ENCODE measurements at places on chromosomes 4 and X. TPM values are rescaled to one million over a fixed set of nuclear protein-coding genes. Genes with fewer than 3 reads are reported as not detected.

Gene SLC25A6
- 44.8 TPM for total RNA-seq

Gene ABCG2
- 9.6 TPM for total RNA-seq

Gene PPEF2
- 0.17 TPM for total RNA-seq

Gene SPACA5
- total RNA-seq = not detected

Gene SSX1
- total RNA-seq = not detected

Gene UGT2B11
- 1.0 TPM for total RNA-seq

Gene ENPEP
- 4.5 TPM for total RNA-seq

Gene HTN3
- not detected for total RNA-seq

Gene MAP3K15
- 0.28 TPM for total RNA-seq

Gene TMEM184C
- total RNA-seq = 14.2 TPM

Gene CD38
- 9.4 TPM for total RNA-seq

Gene CLTRN
- total RNA-seq = 1.5 TPM

Gene STPG2
- total RNA-seq = 0.67 TPM

Gene MAGEA3
- total RNA-seq = not detected

Gene STOX2
- total RNA-seq = 1.6 TPM

Gene XAGE1A
- total RNA-seq = not detected

Gene HTT
- total RNA-seq = 39.8 TPM

Gene MAGEA4
- not detected for total RNA-seq

Gene SATL1
- total RNA-seq = 0.05 TPM

Gene XK
- 68.4 TPM for total RNA-seq

Gene SNCA
- total RNA-seq = 292 TPM

Gene SNX25
- 13.9 TPM for total RNA-seq

Gene MTHFD2L
- 51.5 TPM for total RNA-seq

Gene NKX3-2
- not detected for total RNA-seq

Gene BANK1
- 0.17 TPM for total RNA-seq

Gene TSPAN6
- 65.0 TPM for total RNA-seq

Gene IL21
- not detected for total RNA-seq

Gene TTC29
- not detected for total RNA-seq

Gene CDX4
- total RNA-seq = not detected

Gene MAGEA11
- not detected for total RNA-seq

Gene RRH
- total RNA-seq = 0.08 TPM

Gene USP17L10
- not detected for total RNA-seq

Gene TMEM144
- total RNA-seq = 2.8 TPM

Gene TMEM47
- total RNA-seq = 13.4 TPM

Gene SPANXD
- not detected for total RNA-seq

Gene RHOH
- 2.3 TPM for total RNA-seq

Gene BRS3
- total RNA-seq = not detected

Gene EIF4E
- 64.6 TPM for total RNA-seq

Gene SPANXC
- not detected for total RNA-seq

Gene GABRE
- 0.61 TPM for total RNA-seq

Gene ATP1B4
- total RNA-seq = not detected

Gene EXOC1L
- not detected for total RNA-seq
